Activated naive CD4-positive, alpha-beta T cell (primary cell): ENCODE measurements at places on chromosomes 3 and 15.
A peak's percentile ranks its signal among the peaks of the same experiment; 100 is the strongest.

GRCh38 chr3:125256675-125257074 lies 44.1 kb upstream of the SLC12A8 start:
- no peak for DNase-seq

GRCh38 chr3:2873986-2874385 lies 236.2 kb downstream of the IL5RA start:
- DNase-seq: no peak

GRCh38 chr15:69719527-69720240 lies 267.1 kb downstream of the RPLP1 start:
- DNase-seq: peak; percentile 30

GRCh38 chr3:193040836-193041672 lies 123.4 kb upstream of the MB21D2 start:
- no peak for DNase-seq

- no peak for DNase-seq
Observed at GRCh38 chr15:67892559-67893377, 52.9 kb upstream of the RNU6-1 start.

- no peak for DNase-seq
Observed at GRCh38 chr15:42608752-42609488, 33.5 kb downstream of the STARD9 start.

DNA sequence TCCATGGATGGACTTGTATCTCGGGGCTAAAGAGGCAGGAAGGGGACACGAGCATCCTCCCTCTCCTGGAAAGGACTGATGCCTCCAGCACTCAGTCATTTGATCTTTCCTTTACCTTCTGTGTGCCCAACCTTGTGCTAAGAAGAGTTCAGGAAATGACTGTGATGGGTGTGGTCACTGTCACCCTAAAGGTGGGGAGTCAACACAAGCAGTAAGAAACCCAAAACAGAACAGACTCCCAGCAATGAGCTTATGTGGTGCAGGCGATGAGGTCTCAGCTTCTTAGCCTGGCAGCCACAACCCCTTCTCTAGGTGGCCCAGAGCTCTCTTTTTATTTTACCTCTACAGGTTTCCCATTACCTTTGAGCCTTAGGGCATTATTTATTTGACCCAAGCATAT lies 3.8 kb downstream of the MPI start:
- DNase-seq: no peak

DNA sequence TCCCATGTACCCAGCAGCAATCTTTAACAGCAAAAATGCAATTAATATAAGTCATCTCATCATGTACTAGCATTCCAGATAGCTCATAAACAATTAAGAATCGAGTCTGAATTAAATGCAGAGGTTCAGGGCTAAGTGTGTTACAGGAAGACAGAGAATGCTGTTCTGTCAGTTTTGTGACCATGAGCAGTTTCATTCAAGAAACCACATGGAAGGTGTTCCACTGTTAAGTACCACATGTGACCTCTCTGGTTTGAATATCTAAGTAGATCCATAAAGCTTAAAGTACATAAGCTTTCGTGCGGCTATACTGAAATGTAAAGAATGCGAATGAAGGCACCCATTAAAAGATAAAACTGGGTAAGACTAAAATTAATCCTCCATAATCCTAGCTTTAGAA lies 272.3 kb downstream of the IL5RA start:
- no peak for DNase-seq

DNA sequence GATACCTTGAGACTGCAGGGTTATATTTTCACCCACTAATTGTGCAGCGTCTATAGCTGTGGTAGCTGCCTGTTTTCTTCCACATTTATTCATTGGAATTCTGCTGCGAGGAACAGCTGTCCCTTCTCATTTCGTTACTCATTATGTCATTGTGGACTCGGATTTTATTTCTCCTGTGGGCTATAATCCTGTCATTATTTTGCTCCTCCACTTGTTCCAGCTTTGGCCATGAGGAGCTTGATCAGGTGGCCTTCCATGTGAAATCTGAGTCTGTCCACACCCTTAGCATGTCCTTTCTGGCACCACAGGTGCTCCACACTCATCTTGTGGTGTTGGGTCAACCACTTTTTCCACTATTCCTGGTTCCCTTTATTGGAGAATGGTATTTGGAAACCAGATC lies 14.8 kb downstream of the LYSMD4 start:
- DNase-seq: no peak

DNA sequence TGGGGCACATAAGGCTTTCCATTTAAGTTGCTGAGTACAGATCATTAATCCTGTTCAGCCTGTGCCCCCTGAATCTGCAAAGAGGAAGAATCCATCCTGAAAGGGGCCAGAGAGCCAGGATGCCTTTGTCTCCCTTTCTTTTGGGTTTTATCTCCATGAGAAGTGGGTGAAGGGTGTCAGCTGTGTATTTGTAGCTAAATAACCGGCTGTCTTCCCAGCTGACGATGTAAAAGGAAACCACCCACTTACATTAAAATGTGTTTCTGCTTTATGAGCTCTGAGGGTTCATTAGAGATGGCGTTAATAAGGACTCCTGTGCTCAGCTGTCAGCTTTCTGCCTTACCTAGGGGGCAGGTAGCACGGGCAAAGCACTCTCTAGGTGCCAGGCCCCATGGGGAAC lies 83.4 kb downstream of the SLCO3A1 start:
- no peak for DNase-seq

DNA sequence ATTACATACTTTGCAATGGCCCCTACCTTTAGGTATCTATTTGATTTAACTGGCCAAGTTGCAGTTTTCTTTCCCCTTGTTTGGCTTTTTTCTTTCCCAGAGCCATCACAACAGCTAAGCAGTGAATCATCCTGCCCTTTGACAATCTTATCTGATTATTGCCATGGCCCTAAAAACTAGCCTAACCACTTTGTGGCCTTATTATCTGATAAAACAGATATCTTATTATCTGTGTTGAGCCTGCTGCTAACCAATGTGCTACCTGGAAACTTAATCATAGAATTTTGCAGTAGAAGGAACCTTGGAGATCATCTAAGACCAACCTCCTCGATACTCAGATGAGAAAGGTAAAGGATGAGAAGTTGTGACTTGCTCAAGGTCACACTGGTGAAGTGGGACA lies 37.1 kb downstream of the EIF4E3 start:
- no peak for DNase-seq

DNA sequence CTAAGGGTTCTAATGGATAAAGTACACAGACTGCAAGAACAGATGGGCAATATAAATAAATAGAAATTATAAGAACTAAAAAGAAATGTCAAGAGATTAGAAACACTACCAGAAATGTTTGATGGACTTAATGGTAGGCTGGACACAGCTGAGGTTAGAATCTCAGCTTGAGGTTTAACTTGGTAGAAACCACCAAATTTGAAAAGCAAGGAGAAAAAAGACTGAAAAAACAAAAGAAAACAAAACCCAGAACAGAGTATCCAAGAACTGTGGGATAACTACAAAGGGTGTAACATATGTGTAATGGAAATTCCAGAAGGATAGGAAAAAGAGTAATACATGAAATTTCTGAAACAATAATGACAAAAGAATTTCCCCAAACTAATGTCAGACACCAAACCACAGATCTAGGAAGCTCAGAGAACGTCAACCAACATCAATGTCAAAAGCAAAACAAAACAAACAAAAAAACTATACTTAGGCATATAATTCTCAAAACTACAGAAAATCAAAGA lies 35.0 kb downstream of the RFX7 start:
- DNase-seq: no peak

DNA sequence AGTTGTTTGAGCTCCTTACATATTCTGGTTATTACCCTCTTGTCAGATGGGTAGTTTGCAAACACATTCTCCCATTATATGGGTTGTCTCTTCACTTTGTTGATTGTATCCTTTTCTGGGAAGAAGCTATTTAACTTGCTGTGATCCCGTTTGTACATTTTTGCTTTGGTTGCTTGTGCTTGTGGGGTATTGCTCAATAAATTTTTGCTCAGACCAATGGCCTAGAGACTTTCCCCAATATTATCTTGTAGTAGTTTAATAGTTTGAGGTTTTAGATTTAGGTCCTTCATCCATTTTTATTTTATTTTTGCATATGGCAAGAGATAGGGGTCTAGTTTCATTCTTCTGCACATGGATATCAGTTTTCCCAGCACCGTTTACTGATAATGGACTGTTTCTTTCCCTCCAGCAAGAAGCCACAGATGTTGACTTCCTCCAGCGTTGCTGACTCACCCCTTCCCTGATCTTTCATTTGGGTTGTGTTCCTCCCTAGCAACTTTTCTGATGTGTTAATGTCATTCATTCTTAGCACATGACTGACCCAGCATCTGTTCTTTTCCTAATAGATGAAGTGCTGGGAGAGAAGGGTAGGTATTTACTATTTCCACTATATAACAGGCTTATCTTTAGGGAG lies 166.7 kb upstream of the SGO1 start:
- DNase-seq: no peak

DNA sequence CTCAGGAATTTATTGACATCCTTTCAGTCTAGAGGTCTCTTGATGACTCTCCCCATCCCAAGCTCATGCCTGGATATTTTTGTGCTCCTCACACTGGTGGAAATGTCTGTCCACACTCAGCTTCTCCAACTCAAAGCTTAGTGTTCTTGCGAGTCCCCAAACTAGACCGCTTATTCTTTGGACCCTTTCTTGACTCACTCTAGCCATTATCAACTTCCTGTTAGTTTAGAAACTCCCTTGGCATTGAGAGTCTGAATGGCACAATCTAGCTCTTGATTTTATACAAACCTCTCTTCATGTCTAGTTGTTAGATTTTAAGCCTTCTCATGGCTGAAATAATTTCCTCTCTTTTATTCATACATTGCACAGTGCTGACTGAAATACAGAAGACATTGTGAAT lies 19.6 kb downstream of the TIGIT start:
- no peak for DNase-seq

DNA sequence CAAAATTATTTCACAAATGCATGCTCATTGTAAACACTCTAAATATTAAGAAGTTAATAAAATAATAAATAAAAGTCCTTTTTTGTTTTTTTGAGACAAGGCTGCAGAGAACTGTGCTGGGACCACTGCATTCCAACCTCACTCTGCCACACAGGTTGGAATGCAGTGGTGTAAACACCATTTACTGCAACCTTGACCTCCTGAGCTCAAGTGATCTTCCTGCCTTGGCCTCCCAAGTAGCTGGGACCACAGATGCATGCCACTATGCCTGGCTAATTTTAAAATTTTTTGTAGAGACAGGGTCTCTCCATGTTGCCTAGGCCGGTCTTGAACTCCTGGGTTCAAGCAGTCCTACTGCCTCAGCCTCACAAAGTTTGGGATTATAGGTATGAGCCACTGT lies 578.4 kb downstream of the ZIC1 start:
- DNase-seq: no peak
